ENCODE measurements at places on chromosomes 2 and 18.

GRCh38 chr2:225013425-225014365 lies 28.6 kb downstream of the DOCK10 start:
- DNase-seq: peak; percentile 56

- no peak for DNase-seq
Measured at GRCh38 chr2:208570066-208570465, 163.5 kb downstream of the PTH2R start.

DNA sequence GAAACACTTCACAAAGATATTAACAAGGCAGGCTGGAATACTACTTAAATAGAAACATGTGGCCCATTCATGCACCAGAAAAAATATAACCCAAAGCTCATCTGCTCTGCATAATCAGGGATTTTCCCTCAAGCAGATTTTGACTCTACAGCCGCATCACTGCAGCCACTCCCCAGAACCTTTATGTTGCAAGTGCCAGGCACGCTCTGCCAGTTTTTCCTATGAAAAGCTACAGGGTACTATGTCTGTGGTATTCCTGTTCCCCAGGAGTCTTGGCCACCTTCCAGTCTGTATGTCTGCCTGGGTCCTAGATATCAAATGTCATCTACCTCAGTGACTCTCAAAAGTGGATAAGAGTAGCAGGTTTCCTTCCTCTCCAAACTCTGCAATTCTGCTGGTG lies 3.8 kb downstream of the COA5 start:
- no peak for DNase-seq

DNA sequence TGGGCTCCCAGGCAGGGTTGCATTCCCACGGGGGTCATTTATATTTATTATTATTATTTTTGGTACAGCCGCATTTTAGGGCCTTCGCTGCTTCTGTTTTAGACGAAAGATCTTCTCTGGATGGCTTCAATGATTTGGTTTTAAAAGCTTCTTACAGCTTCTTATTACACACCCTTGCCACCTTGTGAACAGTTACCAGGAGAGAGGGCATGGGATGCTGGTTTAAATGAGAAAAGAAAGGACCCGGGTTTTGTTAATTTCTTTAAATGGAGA lies 1.7 kb downstream of the SH3RF3 start:
- DNase-seq: no peak

GRCh38 chr2:229087267-229087666 lies 183.8 kb downstream of the PID1 start:
- DNase-seq: no peak

DNA sequence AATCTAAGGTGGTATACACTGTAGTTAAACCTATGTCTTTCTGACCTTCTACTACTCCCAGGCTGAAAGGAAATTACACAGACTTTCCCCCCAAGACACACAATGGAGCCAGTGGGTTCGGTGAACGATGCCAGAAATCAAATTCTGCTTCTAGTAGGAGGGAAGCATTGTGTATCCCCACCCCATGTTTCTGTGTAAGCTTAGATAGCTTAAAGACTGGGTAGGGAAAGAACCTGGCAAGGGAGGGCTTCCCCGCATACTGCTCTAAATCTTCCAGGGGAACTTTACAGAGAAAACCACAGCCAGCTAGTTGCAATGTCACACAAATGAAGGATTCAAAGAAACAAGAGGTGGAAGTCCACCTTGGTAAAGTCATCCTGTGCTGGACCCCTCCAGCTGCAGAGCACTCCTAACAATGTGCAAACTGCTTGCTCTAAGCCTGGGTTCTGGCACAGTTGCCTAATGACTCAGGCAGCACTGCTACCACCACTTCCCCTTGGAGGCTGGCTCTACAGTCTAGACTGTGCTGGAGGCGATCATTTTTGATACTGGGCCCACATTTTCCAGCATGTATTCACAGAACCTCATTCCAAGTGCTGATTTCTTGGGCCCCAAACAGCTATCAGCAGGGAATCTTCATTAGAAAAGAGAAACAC lies 47.5 kb downstream of the TRIB2 start:
- peak; percentile 98 for DNase-seq

All from fibroblast of lung (primary cell).